ENCODE measurements at places on chromosomes 7 and 10.

- DNase-seq = no peak
These were observed 1.9 kb upstream of the PGAM2 start for GRCh38 chr7:44067064-44067951.

GRCh38 chr7:116653646-116654045, 18.4 kb upstream of the MET start:
- no peak for DNase-seq

DNA sequence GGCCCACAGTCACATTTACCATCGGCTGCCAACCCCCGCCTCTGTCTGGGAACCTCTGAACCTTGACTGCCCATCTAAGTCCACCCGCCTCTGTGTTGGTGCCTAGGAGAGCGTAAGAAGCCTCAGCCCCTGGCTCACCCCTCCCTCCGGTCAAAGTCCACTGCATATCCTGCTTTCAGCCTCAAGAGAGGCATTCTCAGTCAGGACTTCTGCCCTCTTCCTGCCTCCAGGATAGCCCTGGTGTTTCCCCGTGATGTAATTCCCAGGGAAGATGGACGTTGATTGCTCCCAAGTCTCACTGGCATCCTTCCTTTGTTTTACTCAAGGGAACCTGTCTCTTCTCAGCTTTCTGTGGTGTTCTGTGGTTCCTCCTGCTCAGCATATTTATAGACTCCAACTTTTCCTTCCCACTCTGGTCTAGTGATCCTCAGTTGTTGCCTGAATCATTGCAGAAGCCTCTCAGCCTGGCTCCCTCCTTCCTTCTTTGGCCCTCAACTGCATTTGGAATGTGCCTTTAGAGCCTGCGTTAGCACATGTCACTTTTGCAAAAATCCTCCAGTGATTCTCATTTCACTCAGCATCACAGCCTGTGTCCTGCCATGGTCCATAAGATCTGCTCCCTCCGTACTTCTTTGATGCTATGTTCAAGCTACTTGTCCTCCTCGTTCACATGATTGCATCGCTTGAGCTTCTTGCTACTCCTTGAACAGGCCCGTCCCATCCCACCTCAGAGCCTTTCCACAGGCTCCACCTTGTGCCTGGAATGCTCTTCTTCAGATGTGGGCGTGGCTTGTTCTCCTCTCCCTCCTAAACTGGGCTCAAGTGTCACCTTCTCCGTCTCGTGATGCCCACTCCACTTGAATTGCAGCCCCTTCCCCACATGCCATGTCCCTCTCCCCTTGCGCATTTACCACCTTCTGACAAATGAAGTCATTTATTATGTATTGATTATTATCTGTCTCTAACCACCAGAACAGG, 124.2 kb downstream of the PLPP4 start:
- DNase-seq = no peak

DNA sequence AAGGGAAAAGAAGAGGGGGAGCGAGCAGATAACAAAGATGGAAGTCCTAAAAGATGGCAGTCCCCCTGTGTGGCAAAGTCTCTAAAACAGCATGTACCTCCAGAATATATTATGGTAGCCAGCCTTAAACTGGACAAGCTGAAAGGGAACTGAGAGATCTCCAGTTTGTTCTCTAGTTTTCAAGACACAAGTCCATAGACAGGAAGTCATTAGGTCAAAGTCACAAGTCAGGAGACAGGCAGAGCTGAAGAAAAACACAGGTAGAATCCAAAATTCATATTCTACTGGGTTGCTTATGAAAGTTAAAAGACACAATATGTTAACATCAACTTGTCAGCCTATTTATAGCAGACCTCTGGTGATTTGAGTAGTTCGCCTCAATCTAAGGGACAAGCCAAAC, 38.7 kb downstream of the FAM107B start:
- DNase-seq = no peak

- no peak for DNase-seq
These were observed 81.4 kb downstream of the LRRC4 start for GRCh38 chr7:127949769-127950222.

DNA sequence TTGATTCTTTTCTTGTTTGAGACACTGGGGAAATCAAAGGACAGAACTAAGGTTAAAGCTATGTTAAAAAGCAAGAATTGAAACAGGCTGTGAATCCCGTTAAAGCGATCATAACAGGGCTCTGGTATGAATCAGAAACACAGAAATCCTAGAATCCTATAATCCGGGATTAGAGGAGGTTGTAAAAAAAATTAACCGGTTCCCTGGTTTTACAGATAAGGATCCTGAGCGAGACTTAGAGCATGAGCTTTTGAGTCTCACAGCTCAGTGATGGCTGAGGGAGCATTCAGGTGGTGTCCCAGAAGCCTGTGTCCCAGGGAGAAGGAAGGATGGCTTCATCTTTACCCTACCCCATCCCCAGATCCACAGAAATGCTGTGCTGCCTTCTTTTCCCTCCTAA, 461.3 kb downstream of the PAXIP1 start:
- DNase-seq = no peak

GRCh38 chr10:113736576-113736975, 14.9 kb upstream of the PLEKHS1 start:
- DNase-seq = no peak

DNA sequence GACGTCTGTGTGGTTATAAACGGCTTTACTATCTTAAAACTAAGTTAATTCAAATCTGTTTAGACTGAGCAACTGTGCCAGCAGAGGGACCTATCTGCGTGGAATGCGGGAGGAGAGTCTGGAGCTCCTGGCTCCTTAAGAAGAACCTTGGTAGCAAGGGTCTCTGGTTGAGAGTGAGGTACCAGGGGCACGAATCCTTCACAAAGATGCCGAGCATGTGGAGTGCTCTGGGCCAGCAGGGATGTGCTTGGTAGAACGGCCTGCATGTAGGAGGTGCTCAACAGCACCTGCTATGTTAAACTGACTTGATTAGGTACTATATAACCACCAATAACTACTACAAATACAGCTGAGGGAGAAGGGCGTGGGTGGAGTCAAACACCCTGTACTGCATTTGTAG, 102.6 kb downstream of the VIPR2 start:
- no peak for DNase-seq

- DNase-seq = no peak
These were observed 14.4 kb downstream of the TAS2R41 start for GRCh38 chr7:143492043-143492471.

DNA sequence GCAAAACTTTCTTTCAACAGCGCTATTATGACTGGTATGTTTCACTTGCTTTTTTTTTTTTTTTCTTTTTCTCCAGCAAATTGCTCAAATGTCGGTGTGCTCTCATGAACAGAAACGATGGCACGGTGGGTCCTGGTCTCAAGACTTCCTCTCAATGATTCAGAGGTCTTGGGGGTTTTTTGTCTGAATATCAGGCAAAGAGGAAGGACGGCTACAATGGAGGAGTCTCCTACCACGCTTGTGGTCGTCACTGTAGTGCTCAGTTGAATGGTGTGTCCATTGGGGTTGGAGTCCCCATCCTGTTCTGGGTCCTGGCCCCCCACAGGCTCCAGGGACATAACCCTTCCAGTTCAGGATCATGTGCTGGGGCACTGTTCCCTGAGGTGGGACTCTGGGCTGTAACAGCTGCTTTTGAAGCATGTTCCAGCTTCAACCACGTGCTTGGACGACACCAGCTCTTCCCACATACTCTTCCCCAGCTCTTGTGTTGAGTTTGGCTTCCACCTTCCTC, 266.7 kb upstream of the KLF6 start:
- DNase-seq = no peak

- DNase-seq = no peak
These were observed 317.4 kb upstream of the SP8 start for GRCh38 chr7:21104124-21104500.

DNA sequence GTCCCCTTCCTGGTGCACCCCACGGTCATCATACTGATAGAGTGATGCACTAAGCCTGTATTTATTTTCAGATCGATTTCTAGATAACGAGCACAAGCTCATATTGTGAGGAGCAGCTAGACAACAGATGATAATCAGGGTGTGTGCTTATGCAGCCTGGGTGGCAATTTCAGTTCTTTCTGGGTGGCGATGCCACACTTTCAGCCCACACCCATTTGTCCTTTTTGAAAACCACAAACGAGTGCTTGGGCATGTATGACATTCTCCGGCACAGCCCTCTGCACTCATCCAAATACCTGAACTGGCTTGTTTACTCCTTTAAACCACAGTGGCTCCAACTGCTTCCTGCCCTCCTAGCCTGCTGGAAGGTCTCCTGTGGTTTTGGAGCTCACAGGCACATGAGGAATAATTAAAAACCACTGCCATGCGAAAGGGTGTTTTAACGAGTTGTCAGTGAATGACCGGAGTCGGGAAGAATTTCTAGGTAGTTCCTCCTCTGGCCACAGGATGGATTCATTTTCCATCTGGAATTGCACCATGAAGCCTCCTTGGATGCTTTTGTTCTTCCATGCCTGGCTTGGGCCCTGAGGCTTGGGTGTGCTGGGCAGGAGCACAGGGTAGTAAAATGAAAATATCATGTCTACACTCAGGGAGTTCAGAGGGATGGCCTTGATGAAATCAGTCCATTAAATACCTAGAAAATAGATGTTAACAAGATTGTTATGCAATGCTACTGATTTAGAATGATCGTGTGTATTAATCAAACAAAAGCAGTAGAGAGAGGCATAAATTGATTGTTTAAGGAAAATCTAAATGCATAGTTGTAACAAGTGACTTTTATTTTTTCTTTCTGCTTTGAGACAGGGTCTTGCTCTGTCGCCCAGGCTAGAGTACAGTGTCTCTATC, 52.4 kb upstream of the ITGB1 start:
- peak; percentile 22 for DNase-seq

DNA sequence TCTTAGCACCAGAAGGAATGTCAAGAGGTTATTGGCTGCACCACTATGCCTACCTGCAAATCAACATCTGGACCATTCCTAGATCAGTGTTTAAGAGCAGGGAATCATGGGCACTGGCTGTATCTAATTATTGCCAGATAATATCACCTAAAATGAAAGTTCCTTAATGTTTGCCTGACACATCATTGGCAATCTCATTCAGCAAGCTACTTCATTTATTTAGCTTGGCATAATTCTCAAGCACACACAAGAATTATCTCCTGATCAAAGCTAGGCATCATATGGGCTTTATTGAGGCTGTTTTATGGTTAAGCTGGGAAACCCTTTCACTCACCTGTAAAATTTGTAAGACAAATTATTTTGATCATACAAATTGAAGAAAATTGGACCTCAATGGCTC, 581.7 kb downstream of the INHBA start:
- no peak for DNase-seq

DNA sequence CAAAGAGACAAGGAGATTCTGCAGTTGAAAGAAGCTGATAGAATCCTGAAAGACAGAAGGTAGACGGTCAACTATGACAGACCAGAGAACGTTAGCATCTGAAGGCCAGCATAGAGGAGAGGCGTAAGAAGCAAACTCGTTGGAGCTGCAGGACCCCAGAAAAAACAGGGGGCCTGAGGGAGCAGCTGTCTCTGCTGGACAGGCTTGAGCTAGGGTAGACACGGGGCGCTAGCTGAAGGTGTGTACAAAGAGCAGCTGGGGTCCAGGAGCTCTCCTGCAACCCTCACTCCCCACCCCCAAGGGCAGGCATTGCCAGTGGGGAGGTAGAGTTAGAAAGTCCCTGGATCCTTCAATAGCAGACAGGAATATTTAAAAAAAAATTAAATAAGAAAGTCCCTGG, 14.6 kb upstream of the GDI2 start:
- DNase-seq = no peak

DNA sequence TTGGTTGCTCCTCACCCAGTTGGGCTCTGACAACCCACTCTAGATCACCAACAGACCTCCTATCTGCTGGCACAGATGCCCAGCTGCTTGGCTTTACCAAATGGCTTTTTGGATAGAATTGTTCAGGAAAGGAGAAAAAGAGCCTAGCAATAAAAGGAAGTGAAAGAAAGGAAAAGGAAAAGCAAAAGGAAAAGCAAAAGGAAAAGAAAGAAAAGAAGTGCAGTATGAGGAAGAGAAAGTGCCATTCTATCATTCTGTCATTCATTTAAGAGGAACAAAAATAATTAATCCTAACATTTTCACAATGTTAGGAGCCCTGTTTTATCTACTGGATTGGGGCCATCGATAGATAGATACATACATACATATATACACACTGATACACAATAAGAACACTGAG, 353.6 kb downstream of the THSD7A start:
- DNase-seq = no peak

DNA sequence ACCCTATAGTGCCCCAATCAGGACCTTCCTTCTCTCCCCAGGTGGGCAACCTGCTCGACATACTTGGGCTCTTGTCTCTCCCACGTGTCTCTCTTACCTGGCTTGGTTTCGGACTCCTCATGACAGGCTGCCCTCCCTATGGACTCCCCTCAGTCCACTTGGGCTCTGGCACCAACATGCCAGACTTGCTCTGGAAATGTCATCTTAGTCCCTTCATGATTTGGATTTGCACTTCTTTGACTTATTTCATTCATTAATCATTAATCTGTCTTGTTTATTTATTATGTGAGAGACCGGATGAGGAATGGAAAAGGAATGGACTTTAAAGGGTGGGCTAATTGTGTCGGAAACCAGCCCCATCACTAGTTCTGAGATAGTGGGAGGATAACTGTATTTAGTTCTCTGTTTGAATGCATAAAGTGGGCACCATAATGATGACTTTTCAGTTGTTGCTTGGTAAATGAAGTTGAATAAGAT, 108.0 kb downstream of the SND1 start:
- DNase-seq = no peak

DNA sequence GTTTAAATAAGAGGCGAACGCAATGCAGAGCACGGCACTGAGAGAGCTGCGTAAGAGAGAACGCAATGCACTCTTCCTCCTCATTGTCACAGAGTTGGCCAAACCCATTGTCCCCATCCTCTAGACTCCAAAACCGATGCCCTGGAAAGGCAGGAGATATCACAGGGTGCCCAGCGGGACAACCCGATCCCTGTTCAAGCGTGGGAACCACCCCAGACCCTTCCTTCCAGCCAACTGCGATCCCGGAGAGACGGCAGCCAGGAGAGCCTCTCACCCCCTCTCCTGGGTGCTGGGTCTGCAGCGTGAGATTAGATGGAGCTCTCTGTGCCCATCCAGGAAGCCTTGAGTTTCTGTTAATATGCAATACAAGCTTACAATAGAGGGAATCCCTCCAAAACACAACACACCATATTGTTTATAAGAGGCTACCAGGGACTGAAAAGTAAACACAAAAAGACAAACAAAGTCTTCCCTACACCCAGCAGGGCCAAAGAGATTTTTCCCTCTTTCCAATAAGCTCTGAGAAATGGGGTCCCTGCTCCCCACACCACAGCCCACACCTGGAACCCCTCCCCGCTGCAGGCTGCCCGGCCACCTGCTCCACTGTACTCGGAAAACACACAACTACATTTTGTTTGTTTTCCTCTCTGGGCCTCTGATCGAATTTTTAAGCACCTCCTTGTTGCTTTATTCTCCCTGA, 187.6 kb downstream of the ADARB2 start:
- DNase-seq = no peak
